ENCODE measurements at places on chromosomes 11 and 22.

- no peak for DNase-seq
These were observed 101.3 kb upstream of the FGF3 start for GRCh38 chr11:69920345-69921127.

GRCh38 chr11:67468456-67468758 is 644 bp downstream of the TMEM134 start:
- no peak for DNase-seq

DNA sequence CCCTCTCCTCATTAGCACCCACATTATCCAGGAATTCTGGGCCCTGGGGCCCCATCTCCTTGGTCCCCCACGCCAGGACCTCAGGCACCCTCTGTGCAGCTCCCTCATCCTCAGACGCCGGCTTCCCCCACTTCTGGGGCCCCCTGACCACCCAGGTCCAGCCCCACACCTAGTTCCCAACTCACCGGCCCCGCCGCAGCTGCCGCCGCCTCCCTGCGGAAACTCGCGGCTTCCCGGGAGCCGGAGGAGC is at the start of gene PCSK7:
Gene PCSK7 (minus strand): TSS at position 232 of the 250 bp plus-strand sequence. CDS start 2,229 bp downstream, outside the sequence.
- peak; percentile 41 for DNase-seq

- DNase-seq = no peak
These were observed 9.6 kb downstream of the GRIK4 start for GRCh38 chr11:120521176-120521575.

- DNase-seq = peak; percentile 58
These were observed 8.2 kb downstream of the CBX7 start for GRCh38 chr22:39144101-39144767.

- no peak for DNase-seq
These were observed 86.7 kb downstream of the ARHGAP8 start for GRCh38 chr22:44839061-44839460.

GRCh38 chr11:95708681-95709080 is 80.9 kb downstream of the FAM76B start:
- DNase-seq = no peak

DNA sequence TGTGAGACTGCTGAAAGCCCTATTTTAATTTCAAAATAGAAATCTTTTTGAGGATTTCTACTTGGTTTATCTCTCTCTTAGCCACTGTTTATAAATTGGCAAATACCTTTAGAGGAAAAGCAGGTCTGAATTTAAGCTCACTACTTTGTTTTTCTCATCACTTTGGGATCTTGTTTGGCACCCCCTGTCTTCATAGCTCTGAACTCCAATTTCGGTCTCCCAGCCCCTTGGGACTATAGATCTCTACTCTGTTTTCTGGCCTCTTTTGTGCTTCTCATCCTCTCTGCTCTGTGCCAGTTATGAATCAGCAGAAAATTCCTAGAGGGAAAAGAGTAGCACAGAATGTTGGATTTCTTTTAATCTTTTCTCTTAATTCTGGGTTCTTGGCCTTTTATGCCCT is 118.3 kb downstream of the CYP2R1 start:
- no peak for DNase-seq

DNA sequence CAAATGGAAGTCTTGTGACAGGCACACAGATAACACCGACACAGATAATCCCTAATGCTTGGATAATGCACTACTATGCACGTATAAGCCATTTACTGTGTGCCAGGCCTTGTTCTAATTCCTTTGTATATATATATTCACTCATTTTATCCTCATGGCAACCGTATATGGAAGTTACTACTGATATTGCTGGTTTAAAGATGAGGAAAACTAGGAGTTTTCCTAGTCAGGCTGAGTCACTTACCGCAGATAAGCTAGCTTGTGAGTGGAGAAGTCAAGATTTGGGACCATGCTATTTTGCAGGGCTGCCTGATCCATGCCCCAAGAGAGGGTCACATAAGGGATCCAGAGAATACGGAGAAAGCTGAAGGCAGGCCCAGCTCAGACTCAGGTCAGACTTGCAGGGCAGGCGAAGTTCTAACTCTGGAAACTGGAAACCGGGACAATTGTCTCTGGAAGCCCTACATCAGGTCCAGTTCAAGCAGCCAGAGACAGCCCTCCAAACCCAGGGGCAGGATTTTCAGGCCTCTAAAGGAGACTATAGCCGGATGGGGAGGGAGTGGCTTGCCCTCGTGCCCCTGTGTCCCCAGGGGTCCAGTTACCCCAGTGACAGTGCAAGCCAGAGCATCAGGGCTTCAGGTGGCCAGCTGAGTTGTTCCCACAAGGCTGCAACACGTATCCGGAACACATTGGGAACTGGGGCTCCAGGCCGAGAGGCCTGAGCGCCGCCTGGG is 534.8 kb downstream of the INSC start:
- DNase-seq = no peak

DNA sequence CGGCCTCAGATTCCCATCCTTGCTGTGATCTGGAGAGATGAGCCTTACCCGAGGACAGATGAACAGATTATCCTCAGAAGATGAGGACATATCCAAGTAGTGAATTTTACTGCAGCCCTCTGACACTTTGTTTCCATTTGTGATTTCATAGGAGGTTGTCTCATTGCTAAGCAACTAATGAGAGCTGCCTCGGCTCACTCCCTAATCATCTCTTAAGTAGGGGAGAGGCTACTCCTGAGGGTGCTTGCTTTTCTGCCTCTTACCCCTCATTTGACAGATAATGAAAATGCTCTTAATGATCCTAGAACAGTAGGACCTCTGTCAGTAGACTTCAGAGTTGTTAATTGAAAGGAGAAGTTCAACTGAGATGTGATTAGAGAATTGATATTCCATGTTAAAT is 150.9 kb downstream of the TBC1D22A start:
- no peak for DNase-seq

DNA sequence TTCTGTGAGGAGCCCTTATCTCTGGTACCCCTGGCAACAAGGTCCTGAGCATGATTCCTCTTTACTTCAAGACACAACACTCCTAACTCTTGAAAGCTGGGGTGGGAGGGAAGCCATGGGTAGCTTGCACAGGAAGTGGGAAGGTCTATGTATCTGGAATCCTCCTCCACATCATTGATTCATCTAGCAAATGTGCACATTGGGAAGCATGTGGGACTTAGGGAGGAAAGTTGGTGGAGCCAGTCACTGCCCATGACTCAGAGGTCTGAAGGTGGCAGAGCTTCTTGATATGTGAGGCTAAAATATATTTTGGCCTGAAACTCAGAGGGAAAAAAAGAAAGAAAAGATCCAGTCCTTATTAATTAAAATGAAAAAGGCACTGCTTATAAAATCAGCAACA is 1000.9 kb downstream of the DLG2 start:
- no peak for DNase-seq

DNA sequence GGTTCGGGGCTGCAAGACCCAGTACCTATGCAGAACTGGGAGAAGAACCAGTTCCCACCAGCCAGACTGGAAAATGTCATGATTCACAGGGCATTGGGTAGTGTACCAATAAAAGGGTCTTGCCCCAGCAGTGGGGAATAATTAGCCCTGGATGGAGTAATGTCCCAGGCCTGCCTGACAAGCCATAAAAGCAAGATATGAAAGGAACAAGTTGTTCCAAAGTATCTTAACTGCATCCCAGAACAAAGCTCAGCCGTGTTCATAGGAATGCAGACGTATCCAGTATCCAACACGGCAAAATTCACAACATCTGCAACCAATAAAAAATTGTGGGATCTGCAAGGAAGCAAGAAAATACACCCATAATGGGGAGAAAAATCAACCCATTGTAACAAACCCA is 47.9 kb downstream of the ASCL2 start:
- DNase-seq = no peak

- DNase-seq = no peak
These were observed 261.9 kb downstream of the CTTN start for GRCh38 chr11:70660059-70660888.

All from effector memory CD8-positive, alpha-beta T cell (primary cell).